ENCODE measurements at places on chromosomes 5 and 9.
A peak's percentile ranks its signal among the peaks of the same experiment; 100 is the strongest.

DNA sequence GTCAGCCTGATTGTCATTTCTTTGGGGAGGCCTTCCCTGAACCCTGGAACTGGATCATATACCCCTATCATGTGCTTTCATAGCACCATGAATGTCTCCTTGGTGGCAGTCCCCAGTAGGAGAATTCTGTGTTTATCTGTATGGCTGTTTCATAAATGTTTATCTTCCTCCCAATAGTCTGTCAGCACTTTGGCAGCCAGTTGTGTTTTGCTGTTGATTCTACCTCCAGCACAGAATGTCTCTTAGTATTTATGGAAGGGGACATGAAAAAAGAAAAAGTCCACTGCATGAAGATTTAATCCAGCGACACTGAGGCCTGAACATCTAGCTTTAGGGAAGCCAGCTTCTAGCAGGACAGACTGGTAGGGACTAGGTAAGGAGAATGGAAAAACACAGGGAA lies 38.3 kb downstream of the GHR start:
- no peak for DNase-seq

DNA sequence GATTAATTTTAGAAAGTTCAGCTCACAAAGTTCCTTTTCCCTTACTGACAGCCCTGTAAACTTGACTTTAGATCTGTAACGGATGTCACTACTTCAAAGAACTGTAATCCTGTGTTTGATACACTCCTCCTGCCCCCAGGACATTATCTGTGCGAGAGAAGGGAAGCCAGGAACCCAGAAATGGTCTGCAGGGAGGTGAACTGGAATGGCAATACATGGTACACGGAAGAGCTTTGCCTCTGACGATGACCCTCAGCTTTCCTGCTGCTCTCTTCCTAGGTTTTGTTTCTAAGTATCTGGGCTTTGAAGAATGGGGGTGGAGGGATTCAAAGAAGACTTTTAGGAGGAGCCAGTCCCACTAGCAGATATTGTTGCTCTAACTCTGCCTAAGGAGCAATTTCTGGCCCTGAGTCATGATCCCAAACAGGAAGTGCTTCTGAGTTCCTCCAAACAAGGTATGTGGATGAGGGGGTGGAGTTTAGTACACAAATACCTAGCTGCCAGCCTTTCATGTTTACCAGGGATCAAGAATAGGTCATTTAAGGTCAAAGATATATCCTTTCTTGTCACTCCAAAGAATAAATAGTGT lies 43.4 kb upstream of the TMC1 start:
- DNase-seq: peak; percentile 82

DNA sequence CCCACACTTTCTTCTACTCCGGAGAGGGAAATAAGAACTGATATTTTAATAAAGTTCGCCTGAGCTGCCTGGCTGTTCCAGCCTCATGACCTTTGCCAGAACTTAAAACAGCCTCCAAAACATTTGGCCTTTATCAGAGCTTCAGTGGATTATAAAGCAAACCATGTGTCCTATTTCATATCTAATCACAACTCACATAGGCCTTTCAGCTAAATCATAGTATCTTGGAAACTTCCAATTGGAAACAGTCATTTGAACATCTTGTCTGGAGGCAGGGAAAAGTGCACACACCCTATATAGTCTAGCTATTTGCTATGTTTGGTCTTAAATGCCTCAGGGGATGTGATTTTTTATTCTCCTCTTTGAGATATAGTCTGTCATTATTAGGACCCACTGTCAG lies 46.0 kb upstream of the FREM1 start:
- no peak for DNase-seq

- DNase-seq: no peak
Observed at GRCh38 chr9:126704157-126704891, 90.6 kb downstream of the LMX1B start.

GRCh38 chr5:168269937-168270330 lies 21.5 kb upstream of the WWC1 start:
- no peak for DNase-seq
